Stimulated activated CD8-positive, alpha-beta memory T cell treated with anti-CD3 and anti-CD28 coated beads, Interleukin-4, amount 100 ng/mL, for 1 hour (primary cell): ENCODE measurements at places on chromosomes 5 and 9.

DNA sequence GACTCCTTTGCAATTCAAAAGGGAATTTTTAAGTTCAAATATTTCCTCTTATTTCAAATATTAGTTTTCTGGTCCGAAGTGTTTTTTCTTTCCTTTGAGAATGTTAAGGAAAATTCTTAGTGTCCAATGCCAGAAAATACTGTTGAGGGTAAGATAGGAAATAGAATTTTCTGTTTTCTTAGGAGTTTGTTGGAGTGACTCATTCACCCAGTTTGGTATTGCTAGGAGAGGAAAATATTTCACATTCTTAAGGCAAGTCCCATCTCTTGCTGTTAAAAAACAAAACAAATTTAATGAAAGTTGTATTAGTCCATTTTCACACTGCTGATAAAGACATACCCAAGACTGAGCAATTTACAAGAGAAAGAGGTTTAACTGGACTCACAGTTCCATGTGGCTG is 349.2 kb upstream of the ADAMTSL1 start:
- DNase-seq, result no peak

- no peak for DNase-seq
These were observed 20.8 kb downstream of the STKLD1 start for GRCh38 chr9:133396952-133397351.

DNA sequence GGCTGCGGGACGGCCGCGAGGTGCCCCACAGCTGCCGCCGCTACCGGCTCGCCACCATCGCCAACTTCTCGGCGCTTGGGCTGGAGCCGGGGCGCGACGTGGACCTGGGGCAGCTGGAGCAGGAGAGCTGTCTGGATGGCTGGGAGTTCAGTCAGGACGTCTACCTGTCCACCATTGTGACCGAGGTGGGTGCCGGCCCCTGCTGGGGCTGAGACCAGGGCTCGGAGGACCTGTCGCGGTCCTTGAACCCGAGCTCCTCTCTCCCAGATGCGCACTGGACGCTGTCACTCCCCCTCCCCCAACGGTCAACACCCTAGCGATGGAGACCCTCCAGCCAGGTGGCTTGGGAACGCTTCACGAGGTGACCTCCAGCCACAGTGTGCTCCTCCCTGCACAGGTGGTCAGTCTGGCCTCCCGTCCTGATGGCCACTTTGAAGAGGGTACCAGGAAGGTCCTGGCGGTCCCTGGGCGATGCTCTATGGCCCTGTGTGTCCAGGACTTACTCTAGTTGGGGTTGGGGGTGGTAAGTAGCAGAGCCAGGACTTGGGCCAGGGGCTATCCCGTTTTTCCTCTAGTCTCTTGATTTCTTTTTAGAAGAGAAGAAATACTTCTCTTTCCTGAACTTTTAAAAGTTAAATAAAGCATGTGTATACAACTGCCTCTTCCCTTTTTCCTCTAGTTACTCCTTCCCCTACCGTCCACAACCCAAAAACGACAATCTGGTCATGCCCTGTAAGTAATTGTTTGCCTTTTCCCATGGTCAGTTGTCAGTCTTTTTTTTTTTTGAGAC is 866 bp downstream of the SLC22A5 start:
- DNase-seq, result no peak

GRCh38 chr9:105198865-105199264 is 45.6 kb upstream of the SLC44A1 start:
- no peak for DNase-seq

DNA sequence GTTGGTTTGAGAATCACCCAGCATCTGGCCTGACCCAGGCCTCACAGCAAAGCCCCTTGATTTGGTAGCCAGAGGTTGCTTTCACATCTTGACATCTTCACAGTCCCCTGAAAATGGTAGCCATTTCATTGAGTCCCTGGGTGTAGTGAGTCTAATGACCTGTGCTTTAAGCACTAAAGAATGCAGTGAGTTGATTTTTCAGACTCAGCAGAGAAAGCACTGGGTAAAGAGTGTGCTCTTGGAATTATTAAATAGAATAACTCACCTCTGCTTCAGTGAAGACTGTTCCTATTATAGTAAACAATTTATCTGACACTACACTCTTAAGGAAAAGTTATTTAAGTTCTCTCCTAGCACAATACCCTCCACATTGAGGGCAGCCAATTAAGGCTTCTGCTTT is 56.2 kb downstream of the PTCD2 start:
- no peak for DNase-seq

DNA sequence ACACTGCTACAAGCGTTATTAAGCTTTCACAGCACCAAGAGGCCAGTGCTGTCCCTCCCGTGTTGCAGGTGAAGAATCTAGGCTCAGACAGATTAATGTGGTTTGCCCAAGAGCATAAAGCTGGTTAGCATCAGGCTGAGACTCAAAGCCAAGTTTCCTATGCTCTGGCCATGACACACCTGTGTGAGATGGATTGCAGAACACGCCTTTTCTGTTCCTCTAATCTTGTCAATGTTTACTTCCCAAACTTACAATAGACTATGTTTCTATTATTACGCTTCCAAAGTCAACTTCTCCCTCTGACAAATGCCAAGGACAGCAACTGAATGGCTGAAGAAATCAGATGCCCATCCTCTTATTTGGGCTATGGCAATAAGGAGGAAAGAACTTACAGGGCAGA is 138.4 kb upstream of the SLIT3 start:
- no peak for DNase-seq

- DNase-seq, result no peak
These were observed 452.6 kb downstream of the TLR4 start for GRCh38 chr9:118156846-118157245.

- no peak for DNase-seq
These were observed 639.7 kb downstream of the CCDC171 start for GRCh38 chr9:16192403-16193017.

- DNase-seq, result no peak
These were observed 4.0 kb upstream of the CDK5RAP2 start for GRCh38 chr9:120583958-120584369.

DNA sequence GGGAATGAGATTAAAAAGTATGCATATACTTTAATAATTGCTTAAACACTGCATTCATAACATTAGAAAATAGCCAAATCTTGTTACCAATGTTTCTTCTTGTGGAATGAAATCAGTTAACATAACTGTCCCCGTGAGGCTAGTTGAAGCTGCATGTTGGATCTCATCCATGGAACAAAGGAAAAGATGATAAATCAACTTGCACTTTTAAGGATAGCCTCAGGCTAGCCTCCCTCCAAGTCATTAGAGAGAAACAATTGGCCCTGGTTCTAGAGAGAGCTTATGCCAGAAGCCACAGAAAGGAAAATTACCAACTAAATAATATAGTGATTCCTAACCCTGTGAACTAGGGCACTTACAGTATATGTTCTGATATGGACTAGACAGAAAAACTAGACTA is 66.9 kb downstream of the GRIN3A start:
- no peak for DNase-seq

- no peak for DNase-seq
These were observed 469.1 kb downstream of the RAB3C start for GRCh38 chr5:59051951-59052350.

- DNase-seq, result no peak
These were observed 174.0 kb upstream of the FOXD4L5 start for GRCh38 chr9:65458992-65459391.

DNA sequence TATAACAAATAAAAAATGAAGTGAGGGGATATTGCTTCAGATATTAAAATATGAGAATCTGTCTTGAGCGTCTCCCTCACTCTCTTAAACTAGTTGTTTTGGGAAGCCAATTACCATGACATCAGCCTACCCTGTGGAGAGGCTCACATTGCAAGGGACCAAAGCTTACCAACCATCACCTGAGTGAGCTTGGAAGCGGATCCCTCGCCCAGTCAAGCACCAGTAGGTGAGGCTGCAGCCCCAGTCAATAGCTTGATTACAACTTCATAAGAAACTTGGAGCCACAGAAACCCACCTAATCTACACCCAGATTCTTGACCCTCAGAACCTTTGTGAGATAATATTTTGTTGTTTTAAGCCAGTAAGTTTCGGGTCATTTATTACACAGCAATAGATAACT is 206.2 kb downstream of the CEMIP2 start:
- DNase-seq, result no peak

GRCh38 chr9:17962747-17963146 is 383.9 kb downstream of the SH3GL2 start:
- DNase-seq, result no peak

DNA sequence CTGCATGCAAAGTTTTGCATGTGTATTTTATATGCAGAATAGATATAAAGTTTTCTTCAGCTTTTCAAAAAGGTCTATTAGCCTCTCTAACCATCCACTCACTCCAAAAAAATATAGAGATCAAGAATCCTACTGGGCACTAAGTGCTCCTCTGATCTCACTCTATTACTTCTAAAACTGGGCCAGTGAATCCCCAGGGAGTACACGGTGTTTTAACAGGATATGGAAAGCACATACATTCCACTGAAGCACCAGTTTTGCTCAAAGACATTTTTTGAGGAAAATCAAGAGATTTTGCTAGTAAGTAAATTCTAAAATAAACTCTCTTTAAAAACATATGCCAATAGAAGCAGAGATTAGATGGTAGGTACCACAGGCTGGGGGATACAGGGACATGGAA is 95.2 kb downstream of the DEPDC1B start:
- DNase-seq, result no peak

GRCh38 chr5:65840071-65840470 is 86.3 kb upstream of the ERBIN start:
- no peak for DNase-seq

GRCh38 chr5:169429044-169429443 is 128.1 kb upstream of the SLIT3 start:
- no peak for DNase-seq

- no peak for DNase-seq
These were observed 320.8 kb downstream of the CCDC171 start for GRCh38 chr9:15873573-15874177.

- DNase-seq, result no peak
These were observed 99.1 kb downstream of the DPYSL3 start for GRCh38 chr5:147410496-147411358.

DNA sequence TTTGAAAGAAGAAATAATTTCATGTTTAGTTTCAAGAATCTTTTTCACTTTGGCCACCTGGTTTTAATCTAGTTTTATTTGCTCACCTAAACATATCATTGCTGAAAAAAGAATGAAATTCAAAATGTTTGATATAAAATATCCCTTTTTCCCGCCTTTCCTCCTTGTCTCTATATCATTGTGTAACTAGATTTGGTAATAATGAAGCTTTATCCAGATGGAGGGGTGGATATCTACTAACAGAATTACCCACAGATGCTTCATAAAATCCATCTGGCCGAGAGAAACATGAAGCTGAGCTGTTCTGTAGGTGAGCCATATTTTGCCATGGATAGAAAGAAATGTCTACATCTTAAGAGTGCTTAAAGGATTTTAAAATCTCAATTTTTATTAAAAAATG is 214.7 kb downstream of the ICE1 start:
- DNase-seq, result no peak

DNA sequence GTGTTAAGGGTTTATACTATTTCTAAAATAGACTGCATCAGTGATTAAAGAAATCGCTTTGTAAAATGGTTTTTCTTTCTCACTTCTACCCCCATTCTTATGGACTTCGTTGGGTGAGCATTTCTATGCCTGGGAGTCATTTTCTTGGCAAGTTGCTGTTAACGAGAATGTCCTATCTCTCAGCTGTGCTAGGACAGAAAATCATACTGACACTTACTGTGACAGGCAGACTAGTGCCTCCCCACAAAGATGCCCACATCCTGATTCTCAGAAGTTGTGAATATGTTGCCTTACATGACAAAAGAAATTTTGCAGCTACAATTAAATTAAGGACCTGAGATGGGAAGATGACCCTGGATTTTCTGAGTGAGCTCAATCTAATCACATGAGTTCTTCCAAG is 65.1 kb upstream of the NMUR2 start:
- DNase-seq, result no peak

- no peak for DNase-seq
These were observed 18.6 kb downstream of the HOMER1 start for GRCh38 chr5:79495311-79495710.

GRCh38 chr5:56973473-56973872 is 21.6 kb upstream of the MIER3 start:
- no peak for DNase-seq

DNA sequence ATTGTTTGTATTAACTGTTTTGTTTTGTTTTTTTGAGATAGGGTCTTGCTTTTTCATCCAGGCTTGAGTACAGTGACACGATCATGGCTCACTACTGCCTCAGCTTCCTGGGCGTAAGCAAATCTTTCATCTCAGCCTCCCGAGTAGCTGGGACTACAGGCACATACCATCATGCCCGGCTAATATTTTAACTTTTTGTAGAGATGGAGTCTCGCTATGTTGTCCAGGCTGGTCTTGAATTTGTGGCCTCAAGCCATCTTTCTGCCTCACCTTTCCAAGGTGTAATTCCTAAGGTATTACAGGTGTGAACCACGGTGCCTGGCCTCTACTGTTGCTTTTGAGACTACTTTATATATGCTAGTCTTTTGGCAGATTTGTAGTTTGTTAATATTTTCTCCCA is 8.4 kb downstream of the RCL1 start:
- no peak for DNase-seq

DNA sequence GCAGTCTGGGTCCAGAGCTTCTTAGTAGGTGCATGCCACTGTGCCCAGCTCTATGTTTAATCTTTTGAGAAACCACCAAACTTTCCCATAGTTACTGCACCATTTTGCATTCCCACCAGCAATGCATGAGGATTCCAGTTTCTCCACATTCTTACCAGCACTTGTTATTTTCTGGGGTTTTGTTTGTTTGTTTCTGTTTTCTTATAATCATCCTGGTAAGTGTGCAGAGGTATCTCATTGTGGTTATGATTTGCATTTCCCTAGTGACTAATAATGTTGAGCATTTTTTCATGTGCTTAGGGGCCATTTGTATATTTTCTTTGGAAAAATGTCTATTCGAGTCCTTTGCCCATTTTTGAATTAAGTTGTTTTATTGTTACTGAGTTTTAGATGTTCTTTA is 11.4 kb downstream of the FOXE1 start:
- no peak for DNase-seq

- no peak for DNase-seq
These were observed 112.5 kb downstream of the WDR41 start for GRCh38 chr5:77379558-77380061.

GRCh38 chr5:149893403-149893931 is 51.1 kb downstream of the PDE6A start:
- DNase-seq, result no peak

GRCh38 chr5:124342986-124343385 is 403.5 kb downstream of the ZNF608 start:
- DNase-seq, result no peak

- no peak for DNase-seq
These were observed 89.0 kb upstream of the ARAP3 start for GRCh38 chr5:141771031-141771430.

- DNase-seq, result no peak
These were observed 22.2 kb downstream of the TNFSF8 start for GRCh38 chr9:114908104-114908622.

GRCh38 chr9:68973619-68974018 is 40.3 kb downstream of the PRKACG start:
- DNase-seq, result no peak

- DNase-seq, result no peak
These were observed 462.4 kb downstream of the PRR16 start for GRCh38 chr5:120926471-120926870.
